ENCODE measurements at places on chromosomes 7 and 10.

DNA sequence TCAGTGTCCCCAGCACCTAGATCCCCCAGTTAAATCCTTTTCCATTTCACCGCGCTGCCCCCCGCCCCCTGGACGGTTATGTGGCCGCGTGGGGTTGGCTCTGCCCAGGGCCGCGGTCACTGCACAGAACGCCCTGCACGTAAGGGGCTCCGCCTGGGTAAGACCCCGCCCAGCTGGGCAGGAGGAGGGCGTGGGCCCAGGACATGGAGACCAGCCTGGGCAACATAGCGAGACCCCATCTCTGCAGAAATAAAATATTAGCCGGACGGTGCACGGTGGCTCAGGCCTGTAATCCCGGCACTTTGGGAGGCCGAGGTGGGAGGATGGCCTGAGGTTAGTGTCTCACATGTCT lies 650 bp upstream of the ZFAND2A start:
- no peak for DNase-seq

GRCh38 chr7:830069-830468 lies 2.2 kb upstream of the SUN1 start:
- DNase-seq: no peak

- DNase-seq: no peak
Observed at GRCh38 chr7:46791188-46791587, 790.7 kb downstream of the TNS3 start.

DNA sequence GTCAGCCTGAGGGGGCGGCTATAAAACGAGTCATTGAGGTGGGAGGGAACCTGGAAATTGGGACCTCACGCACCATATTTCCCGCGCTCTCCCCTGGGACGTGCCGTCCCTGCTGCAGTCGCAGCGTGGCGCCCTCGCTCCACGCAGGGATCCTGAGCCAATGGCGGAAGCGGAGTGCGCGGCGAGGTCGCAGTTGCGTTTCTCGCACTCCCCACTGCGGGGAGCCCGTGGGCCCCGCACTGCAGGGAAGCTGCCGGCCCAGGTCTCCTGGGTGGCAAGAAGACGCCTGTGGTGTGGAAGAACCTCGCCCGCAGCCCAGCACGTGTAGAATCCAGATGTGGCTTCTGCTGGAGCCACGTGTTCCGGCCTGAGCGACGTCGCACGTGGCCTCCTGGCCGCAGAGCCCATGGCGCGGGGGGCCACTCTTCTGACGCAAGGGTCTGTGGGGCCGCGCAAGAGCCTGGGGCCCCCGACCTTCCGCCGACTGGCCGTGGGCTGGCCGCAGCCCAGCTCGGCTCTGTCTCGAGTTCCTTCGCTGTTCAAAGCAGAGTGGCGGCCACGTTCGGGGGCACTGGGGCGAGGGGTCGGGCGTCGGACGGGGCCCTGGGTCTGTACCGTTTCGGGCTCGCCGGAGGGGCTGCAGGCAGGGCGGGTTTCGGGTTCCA lies 26.4 kb downstream of the HIF1AN start:
- DNase-seq: no peak

GRCh38 chr7:115352375-115352774 lies 430.5 kb downstream of the MDFIC start:
- DNase-seq: no peak

DNA sequence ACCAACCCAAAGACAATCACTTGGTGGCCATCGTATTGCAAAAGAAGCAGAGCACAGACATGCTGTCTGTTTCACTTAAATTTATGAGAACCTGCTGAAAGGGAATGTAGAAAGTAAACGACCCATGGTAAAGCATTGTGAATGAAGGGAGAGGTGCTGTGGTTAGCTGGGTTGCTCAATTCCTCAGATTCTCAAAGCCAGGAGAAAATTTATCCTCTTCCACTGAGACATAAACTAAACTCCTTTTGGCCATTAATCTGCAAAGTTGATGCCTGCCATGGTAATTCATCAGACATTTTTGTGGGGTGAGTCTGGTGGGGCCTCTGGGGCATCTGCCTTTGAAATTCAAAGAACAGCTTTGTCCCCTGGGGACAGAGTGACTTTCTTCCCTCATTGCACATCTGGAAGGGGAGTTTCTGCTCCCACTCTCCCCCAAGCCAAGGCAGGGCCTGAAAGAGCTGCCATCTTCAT lies 951.0 kb downstream of the LRMDA start:
- DNase-seq: no peak

DNA sequence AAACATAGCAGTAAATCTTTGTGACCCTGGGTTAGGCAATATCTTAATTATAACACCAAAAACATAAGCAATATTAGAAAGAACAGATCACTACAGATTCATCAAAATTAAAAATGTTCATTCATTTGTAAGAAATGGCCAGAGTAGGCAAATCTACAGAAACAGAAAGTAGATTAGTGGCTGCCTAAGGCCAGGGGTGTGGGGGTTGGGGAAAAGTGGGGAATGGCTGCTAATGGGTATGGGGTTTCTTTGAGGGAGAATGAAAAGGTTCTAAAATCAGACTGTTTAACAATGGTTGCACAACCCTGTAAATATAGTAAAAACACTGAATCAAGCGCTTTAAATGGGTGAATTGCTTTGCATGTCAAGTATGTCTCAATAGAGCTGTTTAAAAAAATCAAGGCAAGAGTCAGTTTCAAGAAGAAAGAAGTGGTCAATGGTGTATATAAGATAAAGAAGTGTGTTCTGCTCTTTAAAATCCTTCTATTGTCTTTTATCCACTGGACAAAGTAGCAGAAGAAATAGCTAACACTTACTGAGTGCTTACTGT lies 42.6 kb downstream of the CDK6 start:
- no peak for DNase-seq

GRCh38 chr7:50415844-50416364 lies 34.2 kb downstream of the FIGNL1 start:
- no peak for DNase-seq

- DNase-seq: no peak
Observed at GRCh38 chr7:41481353-41481752, 221.5 kb downstream of the INHBA start.

- no peak for DNase-seq
Observed at GRCh38 chr10:17802976-17803375, 6.2 kb upstream of the MRC1 start.

DNA sequence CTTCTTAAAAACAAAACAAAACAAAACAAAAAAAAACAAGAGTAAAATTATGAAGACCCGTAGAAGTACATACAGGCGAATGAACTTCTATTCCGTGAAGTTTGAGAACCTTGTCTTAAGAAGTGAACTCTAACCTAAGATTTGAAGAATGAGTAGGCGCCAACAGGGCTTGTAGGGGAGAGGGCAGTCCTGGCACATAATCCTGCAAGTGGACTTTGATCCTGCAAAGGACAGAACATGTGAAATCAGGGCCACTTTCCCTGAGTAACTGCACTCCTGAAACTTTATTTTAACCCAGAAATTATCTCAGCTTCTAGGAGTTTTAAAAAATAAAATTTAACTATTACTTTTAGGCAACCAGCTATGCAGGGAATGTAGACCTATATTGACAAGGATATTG lies 62.0 kb downstream of the GNAT3 start:
- no peak for DNase-seq

- no peak for DNase-seq
Observed at GRCh38 chr7:105808703-105809590, 67.5 kb downstream of the ATXN7L1 start.

DNA sequence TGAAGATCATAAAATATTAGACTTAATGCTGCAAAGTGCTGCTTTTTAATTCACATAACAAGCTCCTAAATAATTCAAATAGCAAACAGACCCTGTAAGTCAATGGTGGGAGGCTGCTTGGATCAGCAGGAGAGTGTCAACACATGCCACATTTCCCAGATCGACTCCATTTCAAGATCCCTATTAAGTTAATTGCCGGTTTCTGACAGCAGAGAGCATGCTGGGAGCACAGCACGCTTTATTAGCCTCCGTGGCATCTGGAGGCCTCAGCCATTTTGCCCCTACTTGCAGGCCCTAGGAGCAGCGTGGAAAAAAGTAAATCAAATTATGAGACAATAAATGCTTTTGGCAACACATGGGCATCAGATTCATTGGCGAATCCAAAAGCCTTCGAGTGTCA lies 201.0 kb downstream of the EMX2 start:
- DNase-seq: no peak

DNA sequence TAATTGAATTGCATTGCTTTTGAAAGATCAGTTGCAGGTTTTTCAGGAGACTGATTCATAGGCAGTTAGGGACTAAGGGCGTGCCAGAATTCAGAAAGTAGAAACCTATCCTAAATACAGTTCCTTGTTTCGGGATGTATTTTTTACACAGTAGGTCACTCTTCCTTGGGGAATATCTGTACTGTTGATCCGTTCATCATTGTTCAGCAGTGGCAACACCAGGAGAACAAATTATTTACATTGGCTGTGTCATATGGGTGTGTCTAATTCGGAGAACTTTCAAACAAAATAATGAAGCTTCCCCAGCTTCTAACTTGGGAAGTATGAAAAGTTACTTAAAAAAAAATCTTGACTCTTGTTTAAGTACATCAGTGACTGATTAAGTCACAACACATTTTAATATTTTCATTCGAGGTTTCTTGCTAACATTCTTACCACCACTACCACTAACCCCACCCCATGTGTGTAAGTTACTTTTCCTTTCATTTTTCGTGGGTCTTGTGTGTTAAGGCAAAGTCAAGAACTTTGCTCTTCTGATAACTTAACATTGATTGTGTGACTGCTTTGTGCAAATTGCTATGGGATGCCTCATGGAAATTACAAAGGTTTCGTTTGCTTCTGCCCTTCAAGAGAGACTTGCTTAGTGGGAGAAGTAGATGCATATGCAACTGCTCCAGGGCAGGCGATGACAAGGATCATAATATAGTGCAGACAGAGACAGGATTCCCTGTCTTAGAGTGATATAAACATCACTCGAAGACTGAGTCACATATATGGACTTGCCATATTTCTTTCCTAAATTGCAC lies 43.8 kb upstream of the RPA3 start:
- no peak for DNase-seq

GRCh38 chr7:91912494-91912893 lies 28.2 kb upstream of the AKAP9 start:
- DNase-seq: no peak

DNA sequence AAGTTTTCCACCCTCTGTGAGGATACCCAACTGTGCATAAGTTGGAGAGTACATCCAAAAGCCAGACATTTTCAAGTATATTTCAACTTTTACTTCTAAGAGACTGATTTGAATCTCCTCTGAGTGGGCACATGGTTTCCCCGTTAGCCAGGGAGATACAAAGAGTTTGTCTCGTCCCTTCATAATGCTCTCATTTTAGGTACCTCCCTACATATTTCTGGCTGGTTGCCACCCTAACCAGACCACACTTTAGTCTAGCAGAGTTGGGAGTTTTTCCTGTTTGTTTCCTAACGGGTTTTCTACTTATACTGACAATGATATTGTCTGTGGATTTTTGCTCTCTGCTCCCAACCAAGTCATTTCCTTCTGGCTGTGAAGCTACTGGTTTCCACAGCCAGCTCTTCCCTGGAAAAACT lies 180.3 kb downstream of the CCDC71L start:
- DNase-seq: no peak

GRCh38 chr10:88983206-88983605 lies 7.4 kb upstream of the FAS start:
- no peak for DNase-seq

DNA sequence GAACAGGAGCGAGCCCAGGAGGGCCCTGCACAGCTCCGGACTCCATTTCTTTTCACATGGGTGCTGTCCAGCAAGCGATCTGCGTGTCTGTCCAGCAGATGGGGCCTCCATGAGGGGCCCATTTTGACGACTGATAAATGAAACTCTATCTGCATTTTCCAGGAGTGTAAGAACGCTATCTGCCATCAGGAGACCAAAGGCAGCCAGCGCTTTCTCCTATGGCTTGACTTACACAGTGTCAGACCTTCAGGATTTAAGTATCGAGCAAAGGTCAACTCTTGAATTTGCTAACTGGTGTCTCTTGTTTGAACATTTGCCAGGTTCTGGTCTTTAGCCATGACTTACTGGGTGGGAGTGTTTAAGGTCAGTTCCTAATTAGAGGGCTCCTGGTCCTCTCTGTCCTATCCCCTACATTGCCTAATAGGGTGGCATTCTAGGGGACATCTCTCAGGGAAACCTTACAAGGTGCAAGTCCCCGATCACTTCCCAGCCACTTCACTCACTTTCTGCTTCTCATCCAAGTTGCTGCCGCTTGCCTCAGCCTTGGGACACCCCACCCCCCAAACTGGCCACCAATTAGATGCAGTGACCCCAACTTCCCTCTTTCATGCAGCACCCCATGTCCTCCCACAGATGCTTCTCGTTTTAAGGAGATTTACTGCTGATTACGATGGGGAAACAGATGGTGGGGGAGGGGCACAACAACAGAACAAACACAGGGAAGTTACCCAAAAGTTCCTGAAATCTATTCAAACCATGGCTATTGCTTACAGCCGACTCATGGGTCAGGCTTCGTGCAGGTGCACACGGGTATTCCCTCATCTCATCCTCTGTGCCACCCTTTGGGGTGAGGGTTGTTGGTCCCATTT lies 20.0 kb downstream of the VSIR start:
- no peak for DNase-seq

- no peak for DNase-seq
Observed at GRCh38 chr7:1026721-1027161, 17.6 kb upstream of the GPR146 start.

DNA sequence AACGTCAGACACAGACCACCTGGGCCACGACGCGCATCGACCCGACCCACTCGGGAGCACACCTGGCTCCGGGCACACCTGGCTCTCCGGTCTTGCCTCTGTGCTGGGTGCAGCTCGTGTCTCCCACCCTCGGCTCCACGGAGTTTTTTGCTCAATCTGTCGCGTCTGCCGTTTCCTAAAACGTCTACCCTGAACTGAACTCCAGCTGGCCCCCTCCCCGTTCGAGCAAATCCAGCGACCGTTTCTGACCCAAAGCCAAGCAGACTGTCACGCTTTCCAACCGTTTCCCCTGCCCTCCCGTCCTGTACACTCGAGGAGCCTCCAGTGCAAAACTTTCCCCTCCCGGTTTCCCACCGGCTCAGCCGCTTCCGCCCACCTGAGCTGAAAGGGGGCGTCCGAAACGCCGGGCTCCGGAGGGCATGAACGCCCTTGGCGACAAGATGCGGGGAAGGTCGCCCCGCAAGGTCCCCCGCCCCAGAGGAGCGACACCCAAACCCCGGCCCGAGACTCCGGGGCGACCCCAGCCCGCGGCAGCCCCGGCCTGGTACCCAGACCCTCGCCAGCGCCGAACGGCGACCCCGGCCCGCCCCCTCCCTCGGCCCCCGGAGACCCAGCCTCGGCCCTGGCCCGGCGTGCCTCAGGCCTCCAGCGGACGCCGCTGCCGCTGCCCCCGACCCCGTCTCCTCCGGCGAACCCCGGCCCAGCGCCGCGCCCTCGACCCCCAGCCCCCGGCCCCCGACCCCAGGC lies 557 bp downstream of the CYTH3 start:
- DNase-seq: no peak

DNA sequence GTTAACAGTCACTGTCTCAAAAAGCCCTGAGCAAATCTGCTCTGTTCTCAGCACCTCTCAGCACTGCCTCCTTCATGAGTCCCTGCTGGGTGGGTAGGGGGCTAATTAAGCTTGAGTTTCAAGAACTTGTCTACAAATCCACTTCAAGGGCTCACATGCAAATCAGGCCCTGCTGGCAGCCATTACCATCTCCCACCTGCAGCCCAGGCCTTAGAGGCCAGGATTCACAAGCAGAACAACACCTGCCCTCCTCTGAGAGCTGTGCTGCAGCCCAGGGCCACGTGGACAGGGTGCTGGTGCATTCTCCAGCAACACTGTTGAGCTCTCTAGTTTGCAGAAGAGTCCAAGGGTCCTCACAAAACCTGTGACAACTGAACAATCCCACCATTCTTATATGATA lies 119.2 kb downstream of the DPP6 start:
- no peak for DNase-seq
